Stimulated activated CD8-positive, alpha-beta memory T cell treated with anti-CD3 and anti-CD28 coated beads, Interleukin-15, amount 100 ng/mL, for 4 hours (primary cell): ENCODE measurements at places on chromosomes 7 and 10.

DNA sequence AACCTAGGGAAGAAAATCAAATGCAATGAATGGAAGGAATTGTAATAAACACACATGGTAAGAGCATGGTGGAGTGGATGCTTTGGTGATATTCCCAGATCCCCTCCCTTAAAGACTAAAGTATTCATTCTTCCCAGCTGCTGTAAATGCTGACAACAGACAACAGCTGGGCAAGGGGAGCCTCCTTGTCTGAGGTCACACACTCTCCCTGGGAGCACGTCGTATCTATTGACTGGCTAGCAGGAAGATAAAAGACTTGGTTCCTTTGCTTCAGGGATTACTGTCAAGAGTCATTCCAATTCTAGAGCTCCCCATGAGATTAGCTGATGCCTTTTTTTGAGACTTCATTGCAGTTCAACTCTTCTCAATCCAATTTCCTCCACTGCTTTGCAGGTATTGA lies 443.5 kb upstream of the ETV1 start:
- no peak for DNase-seq

GRCh38 chr7:1536743-1537534 lies 6.4 kb downstream of the MAFK start:
- no peak for DNase-seq

DNA sequence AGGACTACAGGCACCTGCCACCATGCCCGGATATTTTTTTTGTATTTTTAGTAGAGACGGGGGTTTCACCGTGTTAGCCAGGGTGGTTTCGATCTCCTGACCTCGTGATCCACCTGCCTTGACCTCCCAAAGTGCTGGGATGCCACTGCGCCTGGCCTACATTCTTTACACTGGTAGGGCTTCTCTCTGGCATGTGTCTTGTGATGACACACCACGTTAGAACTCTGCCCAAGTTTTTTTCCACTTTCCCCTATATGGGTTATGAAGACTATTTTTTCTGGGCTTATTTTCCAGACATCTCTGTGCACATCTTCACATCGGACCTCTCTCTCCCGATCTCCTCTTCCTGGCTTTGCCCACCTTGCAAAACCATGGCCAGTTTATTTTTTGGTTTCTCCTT lies 10.7 kb downstream of the FAM200A start:
- DNase-seq = no peak

DNA sequence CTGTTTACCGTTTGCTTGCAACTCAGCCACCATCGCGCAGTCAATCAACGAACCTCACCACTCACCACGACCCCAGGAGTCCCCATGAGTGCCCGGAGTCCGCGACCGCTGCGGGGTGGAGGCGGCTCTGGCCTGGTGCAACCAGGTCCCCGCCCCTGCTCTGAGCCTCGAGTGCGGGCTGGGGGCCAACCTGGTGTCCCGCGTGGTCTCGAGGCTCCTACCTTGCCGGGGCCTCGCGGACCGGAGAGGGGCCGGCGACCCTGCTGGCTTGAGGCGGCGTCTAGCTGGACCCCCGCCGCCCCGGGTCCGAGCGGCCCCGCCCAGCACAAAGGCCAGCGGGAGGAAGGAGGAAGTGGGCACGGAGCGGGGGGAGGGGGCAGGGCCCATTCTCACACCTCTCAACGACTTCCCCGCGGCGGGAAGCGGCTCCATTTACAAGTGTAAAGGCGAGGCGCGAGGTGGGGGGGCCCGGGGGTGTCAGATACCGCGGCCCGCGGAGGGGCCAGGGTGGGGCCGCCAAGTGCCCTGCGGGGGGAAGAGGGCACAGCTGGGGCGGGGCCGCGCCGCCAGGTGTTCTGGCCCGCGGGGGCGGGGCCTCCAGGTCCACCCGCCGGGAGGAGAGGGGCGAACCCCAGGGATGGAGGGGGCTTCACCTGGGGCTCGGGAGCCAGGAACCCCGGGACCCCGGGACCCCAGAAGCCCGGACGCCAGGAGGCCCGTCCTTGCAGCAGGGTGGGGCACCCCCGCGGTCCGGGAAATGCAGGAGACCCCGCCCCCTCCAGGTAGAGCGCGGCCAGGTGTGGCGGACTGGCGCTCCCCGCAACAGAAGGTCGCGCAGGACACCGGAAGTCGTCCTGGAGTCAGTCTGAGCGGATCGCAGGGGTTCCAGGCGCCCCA lies 8.6 kb downstream of the CTBP2 start:
- no peak for DNase-seq

GRCh38 chr7:31120800-31121513 lies 68.8 kb downstream of the ADCYAP1R1 start:
- no peak for DNase-seq

DNA sequence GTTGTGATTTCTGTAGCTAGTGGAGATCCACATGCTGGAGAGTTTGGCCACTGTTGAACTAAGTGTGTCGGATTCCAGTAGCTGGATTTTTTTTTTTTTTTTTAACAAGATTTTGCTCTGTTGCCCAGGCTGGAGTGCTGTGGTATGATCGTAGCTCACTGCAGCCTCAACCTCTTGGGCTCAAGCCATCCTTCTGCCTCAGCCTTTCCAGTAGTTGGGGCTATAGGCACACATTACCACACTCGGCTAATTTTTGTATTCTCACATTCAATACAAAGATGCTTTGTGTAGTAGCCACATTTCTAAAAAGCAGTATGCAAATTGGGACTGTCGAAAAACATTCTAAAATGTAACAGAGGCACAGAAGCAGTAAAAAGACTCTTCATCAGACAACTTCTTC lies 63.5 kb downstream of the RABGEF1 start:
- no peak for DNase-seq

GRCh38 chr7:55641273-55641691 lies 69.0 kb upstream of the VOPP1 start:
- no peak for DNase-seq

DNA sequence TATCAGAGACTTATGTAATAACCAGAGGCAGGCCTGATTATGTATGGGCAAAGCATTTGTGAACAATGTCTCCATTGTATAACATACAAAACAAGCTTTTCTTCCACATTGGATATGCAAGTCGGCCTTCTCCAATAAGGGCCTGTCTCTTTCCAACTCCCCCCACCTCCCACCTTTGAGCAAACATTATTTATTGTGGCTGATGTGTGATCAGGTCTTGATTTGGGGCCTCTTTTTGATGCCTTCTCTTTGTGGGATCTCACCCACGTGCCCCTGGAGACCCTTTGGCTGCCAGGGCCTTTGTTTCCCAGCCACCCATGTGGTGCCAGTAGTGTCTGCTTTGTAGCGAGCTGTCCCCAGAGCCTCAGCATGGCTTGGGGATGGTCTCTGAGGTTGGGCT lies 53.0 kb downstream of the TCF7L2 start:
- no peak for DNase-seq

DNA sequence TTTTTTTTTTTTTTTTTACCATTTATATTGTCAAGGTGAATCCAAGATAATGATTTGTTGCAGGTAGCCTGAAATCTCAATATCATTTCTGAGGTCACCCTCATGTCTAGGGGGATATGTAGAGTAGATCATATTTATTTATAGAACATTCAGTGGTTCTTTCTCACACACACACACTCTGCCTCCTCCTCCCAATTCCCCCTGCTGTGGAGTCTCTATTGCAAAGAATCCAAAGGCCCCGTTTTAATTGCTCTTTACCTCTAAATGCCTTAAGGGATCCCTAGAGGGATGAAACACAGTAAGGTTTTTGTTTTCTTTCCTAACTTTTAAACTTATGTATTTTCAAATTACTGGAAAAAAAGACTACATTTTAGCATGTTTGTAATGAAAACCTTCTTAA lies 170.0 kb downstream of the PRKG1 start:
- no peak for DNase-seq
